ENCODE measurements at places on chromosomes 5 and 9.

- DNase-seq: no peak
These were observed 38.9 kb downstream of the PTTG1 start for GRCh38 chr5:160460377-160461049.

DNA sequence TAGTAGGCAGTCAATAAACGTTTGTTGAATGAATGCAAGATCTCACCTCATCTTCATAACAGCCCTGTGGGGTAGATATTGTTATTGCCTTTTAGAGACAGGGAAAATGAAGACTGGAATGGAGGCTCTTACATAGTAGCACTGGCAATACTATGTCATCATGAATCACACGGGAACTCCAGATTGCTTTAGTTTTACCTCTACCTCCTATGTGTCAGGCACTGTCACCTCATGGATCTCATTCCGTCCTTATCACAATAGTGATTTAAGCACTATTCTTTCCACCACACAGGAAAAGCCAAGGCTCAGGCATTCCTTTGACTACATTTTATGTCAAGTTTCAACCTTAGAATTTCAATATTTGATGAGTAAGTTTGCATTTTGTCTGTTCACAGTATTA is 2.9 kb upstream of the EPB41L4B start:
- peak; percentile 31 for DNase-seq

DNA sequence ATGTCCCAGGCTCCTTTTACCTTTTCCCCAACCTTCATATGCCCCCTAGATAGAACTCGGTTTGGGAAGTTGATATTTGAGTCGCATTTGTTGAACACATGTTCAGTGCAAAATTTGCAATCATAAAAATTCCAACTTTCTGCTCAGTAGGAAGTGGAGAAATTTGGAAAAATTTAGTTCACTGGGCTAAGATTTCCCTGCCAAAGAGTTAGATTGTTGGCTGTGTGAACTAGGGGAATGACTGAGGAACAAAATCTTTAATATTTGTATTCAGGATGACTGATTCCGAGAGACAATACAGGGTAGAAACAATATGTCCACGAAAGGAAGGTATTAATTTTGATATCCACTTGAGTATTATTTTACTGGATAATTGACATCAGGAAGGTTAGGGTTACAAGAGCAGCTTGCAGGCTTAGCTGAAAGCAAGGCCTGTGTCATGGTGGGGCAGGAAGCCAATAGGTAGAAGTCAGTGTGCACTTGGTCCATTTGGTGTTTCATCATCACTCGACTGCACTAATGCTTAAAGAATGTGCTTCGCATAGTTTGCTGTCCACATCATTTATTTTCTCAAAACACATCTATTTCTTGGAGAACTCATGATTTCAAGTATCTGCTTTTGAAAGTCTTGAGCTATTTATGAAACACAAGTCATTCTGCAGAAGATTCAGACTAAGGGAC is 59.4 kb upstream of the GNA14 start:
- DNase-seq: peak; percentile 92

DNA sequence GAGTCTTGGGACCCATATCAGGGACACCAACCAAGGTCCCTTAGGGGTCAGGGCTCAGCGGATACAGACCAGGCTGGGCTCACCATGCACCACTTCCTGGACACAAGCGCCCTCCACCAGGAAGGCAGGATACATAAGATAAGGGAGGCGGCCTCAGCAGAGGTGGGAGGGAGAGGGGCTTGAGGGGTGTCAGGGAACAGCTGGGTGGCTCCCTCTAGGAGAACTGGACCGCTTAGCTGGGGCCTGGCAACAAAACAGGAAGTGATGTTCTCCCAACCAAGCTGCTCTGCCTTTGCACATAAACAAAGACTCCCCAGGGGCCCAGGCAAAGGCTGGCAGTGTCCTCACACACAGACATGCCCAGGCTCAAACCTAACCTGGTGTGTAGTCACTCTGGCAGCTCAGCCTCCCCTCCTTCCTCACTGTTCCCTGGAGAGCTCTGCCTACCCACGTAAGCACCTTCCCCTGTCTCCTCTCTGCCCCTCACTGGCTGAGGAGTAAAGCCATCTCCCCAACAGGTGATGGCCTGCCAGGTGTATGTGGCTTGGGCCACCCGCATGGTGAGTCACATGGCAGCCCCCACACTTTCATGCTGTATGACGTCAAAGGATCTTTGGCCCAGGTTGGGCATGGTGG is 5.8 kb upstream of the BICD2 start:
- peak; percentile 96 for DNase-seq

- DNase-seq: no peak
These were observed 2.1 kb downstream of the BTNL9 start for GRCh38 chr5:181042036-181042713.

DNA sequence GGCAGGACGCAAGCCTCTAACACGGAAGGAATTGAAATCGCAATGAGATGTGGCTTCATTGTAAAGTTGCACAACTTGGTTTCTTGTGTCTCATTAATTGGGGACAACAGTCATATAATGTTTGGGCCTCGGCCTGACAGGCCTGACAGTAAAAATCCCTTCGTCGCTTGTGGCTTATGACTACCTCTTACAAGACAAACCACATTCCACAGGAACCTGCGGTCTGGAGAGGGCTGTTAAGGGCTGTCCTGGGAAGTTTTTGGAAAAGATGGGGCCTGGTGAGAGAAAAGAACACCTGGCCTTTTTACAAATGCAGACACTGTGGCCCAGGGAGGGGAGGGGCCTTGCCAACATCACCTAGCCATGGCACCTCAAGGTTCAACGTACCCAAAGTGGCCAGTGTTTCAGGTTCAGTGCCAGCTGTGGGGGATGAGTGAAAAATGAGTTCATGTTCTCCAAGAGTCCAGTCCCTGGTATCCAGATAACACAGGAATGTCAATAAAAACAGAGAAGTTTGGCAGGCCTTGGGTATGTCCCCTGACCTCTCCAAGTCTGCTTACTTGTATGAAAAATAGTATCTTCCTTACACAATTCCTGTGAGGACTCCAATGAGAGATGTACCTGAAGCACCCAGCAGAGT is 22.2 kb downstream of the SHB start:
- DNase-seq: peak; percentile 88

GRCh38 chr9:98201102-98201501 is 8.7 kb upstream of the CORO2A start:
- no peak for DNase-seq

- DNase-seq: no peak
These were observed 43.3 kb upstream of the NDFIP1 start for GRCh38 chr5:142065273-142065672.

DNA sequence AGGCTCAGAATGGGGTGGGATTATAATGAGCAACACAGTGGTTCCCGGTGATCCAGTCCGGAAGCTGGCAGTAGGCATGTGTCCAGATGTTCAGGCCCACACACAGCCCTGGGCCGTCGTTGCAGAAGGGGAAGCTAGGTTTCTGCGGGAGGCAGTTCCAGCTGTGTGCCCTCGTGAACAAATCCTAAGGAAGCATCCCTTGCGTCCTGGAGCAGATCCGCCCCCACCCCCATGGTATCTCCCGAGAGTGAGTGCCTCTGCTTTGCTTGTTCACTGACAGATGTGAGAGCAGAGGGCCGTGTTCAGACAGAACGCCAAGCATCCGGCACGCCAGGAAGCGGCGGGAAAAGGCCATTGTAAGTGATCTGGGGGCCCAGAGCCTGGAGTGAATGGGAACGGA is 104.8 kb downstream of the PDE6A start:
- DNase-seq: peak; percentile 16

DNA sequence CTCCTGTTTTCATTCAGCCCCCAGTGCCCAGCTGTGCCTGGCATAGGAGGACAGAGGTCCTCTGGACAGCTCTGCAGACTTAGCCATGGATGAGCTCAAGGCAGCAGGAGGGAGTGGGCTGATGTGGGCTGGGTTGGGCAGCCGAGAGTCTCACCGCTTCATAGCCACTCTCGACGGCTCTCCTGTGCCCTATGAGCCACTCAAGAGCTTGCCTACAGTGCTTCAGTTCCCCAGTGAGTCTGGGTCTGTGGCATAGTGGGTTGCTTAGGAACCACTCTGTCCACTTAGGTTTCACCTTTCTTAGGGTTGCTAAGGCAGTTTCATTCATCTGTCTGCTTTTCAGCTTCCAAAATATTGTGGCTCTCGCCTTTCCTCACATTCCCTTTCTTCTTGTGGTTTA is 296.8 kb downstream of the ICE1 start:
- no peak for DNase-seq

DNA sequence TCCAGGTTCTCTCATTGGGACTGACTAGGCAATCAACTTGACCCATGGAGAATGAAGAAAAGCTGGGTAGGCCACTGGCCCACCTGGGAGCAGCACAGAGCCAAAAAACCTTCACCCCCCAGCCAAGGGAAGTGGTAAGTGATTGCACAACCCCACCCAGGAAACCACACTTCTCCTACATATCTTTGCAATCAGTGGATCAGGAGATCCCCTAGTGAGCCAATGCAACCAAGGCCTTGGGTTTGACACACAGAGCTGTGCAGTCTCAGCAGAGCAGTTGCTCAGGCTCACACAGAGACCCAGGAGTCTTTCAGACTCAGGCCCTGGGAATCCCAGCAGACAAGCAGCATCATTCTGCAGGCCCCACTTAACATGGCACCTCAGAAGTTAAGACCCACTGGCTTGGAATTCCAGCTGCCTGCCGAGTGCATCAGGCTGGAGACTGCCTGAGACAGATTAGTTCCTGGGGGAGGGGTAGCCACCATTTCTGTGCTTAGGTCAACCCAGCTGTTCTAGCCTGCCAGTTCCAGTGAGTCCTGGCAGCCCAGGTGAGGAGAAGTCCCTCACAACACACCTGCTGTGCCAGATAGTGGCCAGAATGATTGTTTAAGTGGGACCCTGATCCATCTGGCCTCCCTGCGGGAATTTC is 136.4 kb downstream of the SAXO1 start:
- peak; percentile 30 for DNase-seq

DNA sequence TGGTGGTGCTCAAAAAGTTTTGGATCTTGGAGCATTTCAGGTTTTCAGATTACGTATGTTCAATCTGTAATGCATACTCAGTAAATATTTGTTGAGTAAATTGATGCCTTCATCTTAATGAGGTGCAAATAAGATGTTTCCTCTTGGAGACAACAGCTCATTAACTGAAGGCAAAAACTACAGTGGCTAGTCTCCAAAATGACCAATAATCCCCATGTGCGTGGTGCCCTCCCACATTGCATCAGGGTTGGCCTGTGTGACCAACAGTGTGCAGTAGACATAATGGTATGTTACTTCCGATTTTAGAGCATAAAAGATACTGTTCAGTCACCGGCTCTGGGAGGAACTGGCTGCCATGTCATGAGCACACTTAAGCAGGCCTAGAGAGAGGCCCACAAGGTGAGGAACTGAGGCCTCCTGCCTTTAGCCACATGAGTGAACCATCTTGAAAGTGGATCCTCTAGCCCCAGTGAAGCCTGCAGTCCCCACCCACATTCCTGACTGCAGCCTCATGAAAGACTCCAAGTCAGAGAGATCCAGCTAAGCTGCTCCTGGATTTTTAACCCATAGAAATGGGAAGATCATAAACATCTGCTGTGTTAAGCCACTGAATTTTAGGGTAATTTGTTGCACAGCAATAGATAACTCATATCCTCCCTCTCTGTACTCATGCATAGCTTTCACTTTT is 55.7 kb downstream of the LIFR start:
- DNase-seq: peak; percentile 19

DNA sequence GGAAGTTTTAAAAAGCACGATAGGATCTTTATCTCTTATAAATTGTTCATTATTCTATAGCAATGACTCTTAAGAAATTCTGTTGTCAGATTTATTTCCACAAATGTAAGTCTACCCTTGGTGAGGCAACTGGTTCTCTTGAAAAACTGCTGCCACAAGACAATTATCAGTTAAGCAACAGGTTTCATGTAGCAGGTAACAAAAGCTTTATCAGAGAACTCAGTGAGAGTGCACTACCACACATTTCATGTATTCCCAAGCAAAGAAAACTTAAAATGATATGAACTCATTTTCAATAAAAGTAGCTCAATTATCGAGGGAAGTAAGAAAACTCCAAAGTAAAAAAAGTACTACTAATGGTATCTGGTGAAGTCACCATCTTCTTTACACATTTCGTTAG is 9.4 kb downstream of the NR6A1 start:
- no peak for DNase-seq

- no peak for DNase-seq
These were observed 30.3 kb downstream of the TTC23L start for GRCh38 chr5:34869256-34869655.

Measured in mammary epithelial cell (primary cell).